Stimulated activated CD4-positive, alpha-beta T cell treated with anti-CD3 and anti-CD28 coated beads, TNF-alpha, amount 100 ng/mL, for 4 hours (primary cell): ENCODE measurements at places on chromosomes 7 and 10.

DNA sequence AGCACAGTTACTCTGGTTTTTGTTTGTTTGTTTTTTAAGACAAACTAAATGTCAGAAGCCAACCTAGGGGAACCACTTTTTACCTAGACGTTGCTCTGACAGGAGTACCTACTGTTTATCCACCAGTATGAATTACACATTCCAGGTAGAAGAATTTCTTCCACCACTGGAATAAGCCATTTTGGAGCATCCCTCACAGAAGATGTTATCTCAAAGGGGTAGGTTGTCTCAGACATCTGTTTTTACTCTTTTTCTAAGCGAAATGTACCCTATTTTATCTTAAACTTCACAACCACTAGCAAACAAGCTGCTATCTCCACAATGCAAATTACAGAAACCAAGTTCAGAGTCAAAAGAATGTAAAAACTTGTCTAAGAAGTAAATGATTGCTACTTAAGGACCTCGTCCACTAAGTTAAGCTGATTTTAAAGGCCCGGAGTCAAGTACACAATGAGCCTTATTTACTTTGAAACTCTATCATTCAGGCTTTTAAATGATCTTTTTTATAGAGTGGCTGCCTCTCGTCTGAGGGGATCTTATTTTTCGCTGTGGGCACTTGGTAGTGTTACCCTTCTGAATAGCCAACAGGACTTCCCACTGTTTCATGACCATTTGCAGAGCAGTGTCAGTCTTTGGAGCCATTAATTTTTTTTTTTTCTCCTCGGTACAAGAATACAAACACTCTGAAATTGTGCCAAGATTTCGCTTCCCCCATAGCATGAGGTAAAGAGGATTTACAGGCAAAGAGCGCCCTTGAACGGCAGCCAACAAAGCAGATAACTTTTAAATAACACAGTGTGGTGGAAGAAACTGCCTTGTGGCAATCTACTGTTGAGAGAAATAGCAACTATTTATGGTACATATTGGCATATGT, 15.7 kb upstream of the ARMC3 start:
- DNase-seq = no peak

- DNase-seq = no peak
These were observed 56.0 kb downstream of the LGI1 start for GRCh38 chr10:93813507-93814465.

GRCh38 chr10:71582019-71582418, 137.6 kb downstream of the C10orf105 start:
- no peak for DNase-seq

- no peak for DNase-seq
These were observed 8.0 kb downstream of the VSIR start for GRCh38 chr10:71765176-71765904.

DNA sequence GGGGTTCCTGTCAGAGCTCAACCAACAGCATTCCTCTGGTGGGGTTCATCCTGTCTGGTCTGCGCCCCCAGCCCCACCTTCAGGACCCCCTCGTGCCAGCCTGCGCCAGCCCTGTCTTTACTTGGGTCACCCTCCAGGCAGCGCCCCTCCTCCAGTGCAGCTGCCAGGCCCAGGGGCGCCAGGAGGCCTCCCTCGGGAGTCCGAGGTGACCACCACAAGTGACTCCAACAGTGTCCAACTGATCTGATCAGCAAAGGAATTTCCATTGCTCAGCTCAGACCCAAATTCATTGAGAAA, 10.6 kb downstream of the WDR86 start:
- DNase-seq = no peak

DNA sequence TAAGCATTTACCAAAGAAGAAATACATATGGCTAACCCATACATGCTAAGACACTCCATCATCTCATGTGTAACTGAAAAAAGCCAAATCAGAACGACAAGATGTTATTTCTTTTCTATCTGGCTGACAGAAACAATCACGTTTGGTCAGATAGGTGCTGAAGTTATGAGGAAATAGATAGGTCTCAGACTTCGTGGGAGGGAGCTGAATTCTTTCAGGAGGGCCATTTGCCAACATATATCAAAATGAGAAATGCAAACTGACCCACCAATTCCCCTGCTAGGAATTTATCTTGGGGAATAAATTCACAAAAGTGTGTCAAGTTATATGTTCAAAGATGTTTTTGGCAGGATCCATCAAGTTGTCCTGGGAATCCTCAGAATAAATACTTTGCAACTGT, 32.6 kb downstream of the SH3PXD2A start:
- no peak for DNase-seq

DNA sequence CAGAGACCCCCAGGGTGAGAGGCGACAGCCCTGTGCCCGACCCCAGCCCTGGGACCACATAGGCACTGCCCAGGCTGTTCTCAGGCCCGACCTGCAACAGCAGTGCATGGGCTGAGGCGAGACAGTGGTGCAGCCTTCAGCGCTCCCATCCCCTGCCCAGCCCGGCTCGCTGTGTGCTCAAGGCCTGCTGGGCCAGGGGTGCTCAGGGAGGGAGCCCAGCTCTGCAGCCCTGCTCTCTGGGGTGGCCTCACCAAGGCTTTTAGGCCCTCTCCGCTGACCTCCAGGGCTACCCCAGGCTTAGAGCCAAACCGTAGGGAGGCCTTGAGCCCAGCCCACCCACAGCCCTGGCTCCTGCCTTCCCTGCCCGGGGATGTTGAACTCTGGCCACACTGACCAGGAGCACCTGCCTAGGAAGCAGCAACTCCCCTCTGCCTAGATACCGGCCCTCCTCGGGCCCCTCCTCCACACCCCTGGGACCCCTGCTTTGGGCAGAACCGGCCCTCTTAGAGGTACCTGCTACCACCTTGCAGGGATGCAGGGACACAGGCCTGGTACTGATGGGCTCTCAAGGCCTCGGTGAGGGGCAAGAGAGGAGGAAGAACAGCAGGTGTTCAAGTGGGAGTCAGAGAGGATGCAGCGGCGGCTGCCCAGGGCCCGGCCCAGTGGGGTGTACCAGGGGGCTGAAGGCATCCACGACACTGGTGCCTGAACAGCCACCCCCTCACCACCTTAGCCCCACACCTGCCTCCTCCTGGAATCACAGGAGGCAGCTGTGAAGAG, 231.5 kb downstream of the ELFN1 start:
- DNase-seq = no peak

DNA sequence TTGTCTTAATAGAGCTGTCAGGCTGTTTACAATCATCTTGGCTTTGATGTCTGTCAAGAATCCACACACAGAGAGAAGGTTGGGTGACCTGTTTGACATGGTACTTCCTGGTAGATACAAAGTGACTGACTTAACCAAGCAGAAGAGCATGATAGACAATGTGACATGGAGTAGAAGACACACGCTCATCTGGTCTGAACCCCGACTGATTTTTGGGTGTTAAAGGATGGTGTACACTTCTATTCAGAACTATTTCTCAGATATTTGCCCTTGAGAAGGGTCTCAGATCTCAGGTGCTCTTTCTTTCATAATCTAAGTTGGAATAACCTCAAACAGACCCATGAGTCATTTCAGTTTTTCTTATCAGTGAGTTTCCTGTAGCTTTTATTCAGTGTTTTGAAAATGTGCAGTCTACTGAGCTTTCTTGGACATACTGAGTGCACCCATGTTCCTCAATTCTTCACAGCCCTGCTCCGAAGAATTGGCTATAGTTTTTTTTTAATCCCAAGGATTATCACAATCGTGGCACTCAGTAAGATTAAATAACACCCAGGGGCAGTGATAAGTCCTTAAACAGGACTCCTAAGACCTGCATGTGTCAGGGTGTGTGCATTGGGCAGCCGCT, 46.4 kb upstream of the NXPH1 start:
- DNase-seq = no peak

DNA sequence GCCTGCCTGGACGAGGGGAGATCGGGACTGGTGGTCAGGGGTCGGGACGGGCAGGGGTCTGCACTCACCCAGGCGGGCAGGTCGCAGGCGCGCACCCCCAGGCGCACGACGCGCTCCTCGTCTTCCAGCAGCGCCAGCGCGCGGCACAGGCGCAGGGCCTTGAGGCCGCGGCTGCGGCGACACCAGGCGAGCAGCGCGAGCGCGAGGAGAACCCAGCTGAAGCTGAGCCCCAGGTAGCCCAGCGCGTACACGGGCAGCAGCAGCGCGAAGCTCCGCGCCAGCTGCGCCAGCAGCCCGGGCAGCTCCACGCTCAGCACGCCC, 328 bp downstream of the ESYT2 start:
- DNase-seq = no peak
